ENCODE measurements at places on chromosomes 4 and X. TPM values are rescaled to one million over a fixed set of nuclear protein-coding genes. Genes with fewer than 3 reads are reported as not detected.

The SATL1 gene
- total RNA-seq = not detected

The ZNF275 gene
- total RNA-seq = 4.5 TPM

The GPC4 gene
- total RNA-seq = 0.05 TPM

The HTRA3 gene
- 20.2 TPM for total RNA-seq

The GABRA4 gene
- total RNA-seq = not detected

The MAGEA8 gene
- total RNA-seq = not detected

The CT45A1 gene
- 0.07 TPM for total RNA-seq

The RBMXL3 gene
- total RNA-seq = not detected

The MAGEB2 gene
- not detected for total RNA-seq

The BTK gene
- total RNA-seq = 0.11 TPM

The SEPTIN6 gene
- 10.8 TPM for total RNA-seq

The DDX60 gene
- 1.6 TPM for total RNA-seq

The CXCL10 gene
- total RNA-seq = 0.07 TPM

The PDE6B gene
- not detected for total RNA-seq

The UGT2B15 gene
- 0.03 TPM for total RNA-seq

The TRPC5OS gene
- total RNA-seq = not detected
